ENCODE measurements at places on chromosomes 1 and 21. TPM values are rescaled to one million over a fixed set of nuclear protein-coding genes. Genes with fewer than 3 reads are reported as not detected.
A peak's percentile ranks its signal among the peaks of the same experiment; 100 is the strongest.

DNA sequence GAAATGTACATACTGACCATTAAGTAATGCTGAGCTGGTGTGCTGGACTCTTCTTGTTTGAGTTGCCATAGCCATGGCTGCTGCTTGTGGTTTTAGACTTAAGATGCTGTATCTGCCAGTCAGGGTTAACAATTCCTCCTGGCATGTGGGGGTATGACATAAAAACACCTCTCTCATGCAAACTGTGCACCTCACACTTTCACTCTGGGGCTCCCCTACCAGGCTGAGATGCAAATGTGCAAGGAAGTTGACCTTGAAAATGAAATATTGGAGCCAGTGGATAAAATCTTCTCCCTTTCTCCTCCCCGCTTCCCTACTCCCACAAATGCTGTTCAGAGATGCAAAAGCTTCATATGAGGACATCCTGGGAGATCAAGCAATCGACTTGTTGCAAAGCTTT lies 198.8 kb downstream of the FCRL5 start:
- DNase-seq, result no peak

- DNase-seq, result no peak
These were observed 21.1 kb downstream of the C1orf115 start for GRCh38 chr1:220711056-220711809.

GRCh38 chr1:82901118-82901517 lies 1097.8 kb downstream of the TTLL7 start:
- DNase-seq, result no peak

- no peak for DNase-seq
These were observed 22.4 kb downstream of the MCOLN3 start for GRCh38 chr1:85025940-85026339.

DNA sequence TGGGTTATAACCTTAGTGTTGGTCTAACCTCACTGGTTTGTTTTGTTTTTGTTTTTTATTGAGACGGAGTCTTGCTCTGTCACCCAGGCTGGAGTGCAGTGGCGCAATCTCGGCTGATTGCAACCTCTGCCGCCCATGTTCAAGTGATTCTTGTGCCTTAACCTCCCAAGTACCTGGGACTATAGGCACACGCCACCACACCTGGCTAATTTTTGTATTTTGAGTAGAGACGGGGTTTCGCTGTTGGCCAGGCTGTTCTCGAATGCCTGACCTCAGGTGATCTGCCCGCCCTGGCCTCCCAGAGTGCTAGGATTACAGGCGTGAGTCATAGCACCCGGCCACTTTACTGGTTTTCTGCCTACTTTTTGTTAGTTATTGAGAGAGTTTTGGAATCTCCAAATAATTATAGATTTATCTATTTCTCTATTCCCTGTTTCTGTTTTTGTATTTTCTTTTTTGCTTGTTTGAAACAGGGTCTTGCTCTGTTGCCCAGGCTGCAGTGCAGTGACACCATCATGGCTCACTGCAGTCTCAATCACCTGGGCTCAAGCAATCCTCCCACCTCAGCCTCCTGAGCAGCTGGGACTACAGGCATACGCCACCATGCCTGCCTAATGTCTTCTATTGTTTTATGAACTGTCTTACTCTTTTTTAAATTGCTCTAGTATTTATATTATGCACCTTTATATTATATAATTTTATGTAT lies 21.4 kb downstream of the SMG7 start:
- DNase-seq, result no peak

- peak; percentile 51 for DNase-seq
These were observed 62.5 kb upstream of the DMRTB1 start for GRCh38 chr1:53396573-53397268.

DNA sequence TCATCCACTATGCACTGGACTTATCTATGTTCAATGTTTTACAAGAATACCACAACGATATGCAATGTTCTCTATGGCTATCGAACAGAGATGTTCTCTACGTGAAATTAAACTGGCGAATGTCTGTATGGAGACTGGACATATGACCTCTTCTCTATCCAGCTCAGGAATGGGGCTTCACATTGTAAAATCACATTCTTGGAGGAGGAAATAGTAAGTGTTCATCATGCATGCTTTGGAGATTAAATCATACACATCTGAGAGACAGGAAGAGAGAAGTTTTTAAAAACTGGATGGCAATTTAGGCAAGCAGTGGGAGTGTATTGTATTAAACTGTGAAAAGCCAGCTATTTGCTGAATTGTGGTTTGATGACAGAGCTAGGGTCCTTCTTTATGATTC lies 47.9 kb upstream of the RGL1 start:
- DNase-seq, result no peak

DNA sequence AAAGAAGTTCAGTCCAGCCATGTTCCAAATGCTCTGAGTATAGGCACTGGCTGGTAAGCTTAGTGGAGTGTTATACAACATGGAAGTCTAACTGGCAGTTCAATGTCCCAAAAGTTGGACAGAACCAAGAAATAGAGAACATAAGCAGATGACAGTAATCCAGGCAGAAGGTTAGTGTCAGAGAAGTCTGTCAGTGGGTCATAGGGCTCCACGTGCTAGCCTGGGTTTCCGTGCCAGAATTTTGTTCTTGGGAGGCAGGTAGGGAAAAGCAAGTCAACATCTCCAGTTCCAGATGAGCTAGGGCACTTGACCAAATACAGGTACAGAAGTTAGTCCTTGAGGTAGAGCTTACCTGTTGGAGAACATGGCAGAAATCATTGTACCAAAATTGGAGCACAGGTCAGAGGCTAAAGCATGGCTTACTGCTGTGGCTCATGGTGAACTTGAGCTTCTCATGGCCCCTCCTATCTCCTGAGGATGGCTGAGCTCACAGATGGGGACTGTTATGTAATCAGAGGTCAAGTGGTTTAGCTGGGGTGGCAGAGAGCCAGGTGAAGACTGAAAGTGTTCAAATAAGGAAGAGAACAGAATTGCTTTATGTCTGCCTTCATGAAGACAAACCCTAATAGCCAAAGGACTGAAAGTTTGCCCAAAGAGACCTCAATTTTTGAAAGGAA lies 170.8 kb downstream of the NFIA start:
- DNase-seq, result no peak

DNA sequence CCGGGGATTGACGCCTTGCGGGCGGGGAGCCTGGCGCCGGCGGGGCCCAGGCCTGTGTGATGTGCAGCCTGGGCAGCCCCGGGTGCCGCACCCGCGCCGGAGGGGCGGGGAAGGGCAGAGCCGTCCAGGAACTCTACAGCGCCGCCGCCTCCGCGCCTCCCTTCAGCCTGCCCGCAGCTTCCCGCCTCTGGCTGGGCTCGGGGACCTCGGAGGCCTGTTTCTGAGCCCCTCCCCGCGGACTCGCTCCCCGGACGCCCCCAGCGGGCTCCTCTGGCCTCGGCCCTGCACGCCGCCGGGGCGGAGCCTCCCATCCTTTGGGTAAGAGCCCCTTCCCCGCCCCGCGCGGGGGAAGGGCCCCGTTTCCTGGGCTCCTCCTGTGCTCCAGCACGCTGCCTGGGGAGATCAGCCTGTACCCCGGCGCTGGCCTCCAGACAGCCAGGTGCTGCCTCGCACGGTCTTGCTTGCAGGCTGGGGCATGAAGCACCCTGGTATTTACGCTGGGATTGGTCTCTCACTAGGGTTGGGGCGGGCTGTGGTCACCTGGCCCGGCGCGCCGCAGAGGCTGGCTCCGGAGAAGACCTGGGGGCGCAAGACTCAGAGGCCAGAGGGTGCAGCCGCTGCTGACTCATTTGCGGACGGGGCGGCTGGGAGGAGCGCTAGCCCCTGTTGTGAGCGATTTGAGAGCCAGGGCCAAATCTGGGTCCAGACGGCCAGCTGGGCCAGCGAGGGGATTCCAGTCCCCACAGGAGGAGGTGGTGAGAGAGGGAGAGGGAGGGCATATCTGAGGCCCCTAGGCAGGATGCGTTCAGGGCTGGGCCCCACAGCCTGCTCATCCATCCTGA lies 5.7 kb upstream of the ACOT11 start:
- peak; percentile 95 for DNase-seq

DNA sequence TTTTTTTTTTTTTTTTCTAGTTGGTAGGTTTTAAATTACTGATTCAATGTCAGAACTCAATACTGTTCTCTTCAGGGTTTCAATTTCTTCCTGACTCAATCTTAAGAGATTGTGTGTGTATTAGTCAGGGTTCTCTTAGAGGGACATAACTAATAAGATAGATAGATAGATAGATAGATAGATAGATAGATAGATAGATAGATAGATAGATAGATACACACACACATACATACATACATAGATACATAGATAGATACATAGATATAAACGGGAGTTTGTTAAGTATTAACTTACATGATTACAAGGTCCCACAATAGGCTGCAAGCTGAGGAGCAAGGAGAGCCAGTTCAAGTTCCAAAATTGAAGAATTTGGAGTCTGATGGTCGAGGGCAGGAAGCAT lies 251.3 kb downstream of the SMYD3 start:
- DNase-seq, result no peak

GRCh38 chr1:155254714-155255242 lies 505 bp downstream of the ENTREP3 start:
- peak; percentile 66 for DNase-seq

- DNase-seq, result no peak
These were observed 58.9 kb downstream of the WLS start for GRCh38 chr1:68173283-68173935.

OR2M3 gene
- not detected for total RNA-seq

VAMP4 gene
- 6.2 TPM for total RNA-seq

LRRC53 gene
- total RNA-seq, result not detected

C1orf74 gene
- 5.0 TPM for total RNA-seq

RCSD1 gene
- 0.11 TPM for total RNA-seq

FMOD gene
- 3.9 TPM for total RNA-seq

FTCD gene
- 4.6 TPM for total RNA-seq
